SK-N-SH treated with all-trans-retinoic acid at 6 μM for 48 hours (cell line): ENCODE measurements at places on chromosomes 7 and 10.

GRCh38 chr10:67934336-67934735 is 49.9 kb downstream of the SIRT1 start:
- ATAC-seq: no peak

- ATAC-seq: no peak
Observed at GRCh38 chr10:100886963-100887362, 25.8 kb upstream of the SLF2 start.

DNA sequence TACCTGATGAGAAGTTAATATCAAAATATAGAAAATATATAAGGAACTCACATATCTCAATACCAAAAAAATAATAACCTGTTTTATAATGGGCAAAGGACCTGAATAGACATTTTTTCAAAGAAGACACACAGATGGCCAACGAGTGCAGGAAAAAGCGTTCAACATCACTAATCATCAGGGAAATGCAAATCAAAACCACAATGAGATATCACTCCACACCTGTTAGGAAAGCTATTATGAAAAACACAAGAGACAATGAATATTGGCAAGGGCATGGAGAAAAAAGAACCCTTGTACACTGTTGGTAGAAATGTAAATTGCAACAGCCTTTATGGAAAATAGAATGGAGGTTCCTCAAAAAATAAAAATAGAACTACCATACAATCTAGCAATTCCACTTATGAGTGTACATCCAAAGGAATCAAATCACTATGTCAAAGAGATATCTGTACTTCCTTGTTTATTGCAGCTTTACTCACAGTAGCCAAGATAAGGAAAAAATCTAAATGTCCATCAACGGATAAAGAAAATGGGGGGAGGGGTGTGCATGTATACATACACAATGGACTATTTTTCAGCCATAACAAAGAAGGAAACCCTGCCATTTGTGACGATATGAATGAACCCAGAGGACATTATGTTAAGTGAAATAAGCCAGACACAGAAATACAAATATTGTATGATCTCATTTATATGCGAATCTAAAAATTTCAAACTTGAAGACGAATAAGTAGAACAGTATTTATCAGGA is 3.6 kb upstream of the ALOX5 start:
- no peak for ATAC-seq

- peak; percentile 97 for ATAC-seq
Observed at GRCh38 chr7:149662591-149663095, 110.7 kb downstream of the ZNF467 start.

DNA sequence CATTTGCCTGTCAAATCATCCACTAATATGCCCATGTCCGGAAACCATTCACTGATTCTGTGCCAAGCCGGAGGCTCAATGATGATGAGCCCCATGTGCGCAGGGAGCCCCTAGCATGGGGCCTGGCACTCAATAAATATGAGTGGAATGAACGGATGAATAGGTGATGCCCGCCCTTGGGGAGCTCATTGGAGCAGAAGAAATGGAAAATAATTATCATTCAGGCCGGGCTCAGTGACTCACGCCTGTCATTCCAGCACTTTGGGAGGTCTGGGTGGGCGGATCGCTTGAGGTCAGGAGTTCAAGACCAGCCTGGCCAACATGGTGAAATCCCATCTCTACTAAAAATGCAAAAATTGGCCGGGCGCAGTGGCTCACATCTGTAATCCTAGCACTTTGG is 11.0 kb downstream of the RHBDD2 start:
- ATAC-seq: no peak
